ENCODE measurements at places on chromosomes 2 and 18.

GRCh38 chr2:207975921-207976320 is 49.4 kb downstream of the PLEKHM3 start:
- DNase-seq, result no peak

DNA sequence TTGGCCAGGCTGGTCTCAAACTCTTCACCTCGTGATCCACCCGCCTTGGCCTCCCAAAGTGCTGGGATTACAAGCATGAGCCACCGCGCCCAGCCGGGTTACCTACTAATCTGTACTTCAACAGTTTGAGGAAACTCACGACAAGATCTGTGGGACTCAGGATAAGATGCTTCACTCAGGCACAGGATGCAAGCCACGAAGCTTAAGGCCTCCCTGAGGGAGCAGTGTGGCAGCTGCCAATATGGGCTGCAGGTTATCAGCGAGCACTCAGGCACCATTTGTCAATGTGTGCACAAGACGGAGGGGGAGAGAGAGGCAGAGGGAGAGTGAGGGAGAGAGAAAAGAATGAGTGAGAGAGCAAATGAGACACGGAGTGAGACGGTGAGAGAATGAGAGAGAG is 173.6 kb upstream of the RAB6C start:
- DNase-seq, result no peak

GRCh38 chr2:141554810-141555209 is 576.0 kb downstream of the LRP1B start:
- no peak for DNase-seq

- DNase-seq, result peak; percentile 87
Observed at GRCh38 chr2:45452866-45453265, 158.2 kb downstream of the SRBD1 start.

GRCh38 chr2:179682756-179683155 is 178.7 kb downstream of the ZNF385B start:
- DNase-seq, result no peak

- DNase-seq, result no peak
Observed at GRCh38 chr18:79615091-79615490, 64.5 kb upstream of the CTDP1 start.

DNA sequence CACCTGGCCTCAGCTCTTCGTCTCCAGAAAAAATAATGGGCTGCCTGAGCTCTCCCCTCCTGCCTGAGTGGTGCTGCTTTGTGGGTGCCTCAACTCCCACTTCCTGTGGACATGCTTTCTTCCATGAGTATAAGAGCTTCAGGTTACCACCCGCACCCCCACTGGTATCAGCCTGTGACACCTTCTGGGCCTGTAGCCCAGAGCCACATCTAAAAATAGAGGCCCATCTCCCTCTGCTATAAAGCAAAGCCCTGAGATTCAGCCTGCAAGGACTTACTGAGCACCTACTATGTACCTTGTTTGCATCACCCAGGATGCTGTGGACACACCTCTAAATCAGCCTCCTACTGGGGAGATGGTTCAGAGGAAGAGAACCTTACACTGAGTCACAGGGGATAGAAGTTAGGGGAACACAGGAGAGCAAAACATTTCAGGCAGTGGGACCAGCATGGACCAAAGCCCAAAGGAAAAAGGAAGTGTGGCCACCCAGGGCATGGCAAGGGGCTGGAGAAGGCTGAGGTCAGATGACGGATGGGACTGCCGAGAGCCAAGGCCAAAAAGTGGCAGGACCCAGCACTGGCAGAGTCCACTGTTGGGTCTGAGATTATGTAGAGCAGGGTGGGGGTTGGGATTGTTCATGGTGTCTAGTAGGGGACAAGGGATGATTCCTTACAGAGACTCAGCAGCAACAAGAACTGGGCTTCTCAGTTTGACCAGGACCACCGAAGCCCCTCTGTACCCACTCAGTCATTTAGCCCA is 123.7 kb upstream of the PPP1CB start:
- no peak for DNase-seq

DNA sequence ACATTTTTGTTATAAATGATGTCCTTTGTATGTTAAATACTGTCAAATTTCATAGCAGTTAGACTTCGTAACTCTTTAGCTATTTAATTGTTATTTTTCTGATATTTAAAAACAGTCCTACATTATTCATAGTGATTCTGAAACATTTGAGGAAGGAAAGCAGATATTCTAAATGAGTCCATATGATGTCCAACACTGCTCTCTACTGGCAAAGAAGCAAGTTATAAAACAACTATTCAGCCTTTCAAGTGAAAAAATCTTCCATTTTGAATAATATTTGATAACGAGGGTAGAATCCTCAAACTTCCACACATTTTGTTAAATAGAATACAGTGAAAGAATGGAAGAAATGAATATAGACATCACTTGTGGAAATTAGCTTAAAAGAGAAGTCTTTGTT is 220.8 kb downstream of the GULP1 start:
- no peak for DNase-seq

DNA sequence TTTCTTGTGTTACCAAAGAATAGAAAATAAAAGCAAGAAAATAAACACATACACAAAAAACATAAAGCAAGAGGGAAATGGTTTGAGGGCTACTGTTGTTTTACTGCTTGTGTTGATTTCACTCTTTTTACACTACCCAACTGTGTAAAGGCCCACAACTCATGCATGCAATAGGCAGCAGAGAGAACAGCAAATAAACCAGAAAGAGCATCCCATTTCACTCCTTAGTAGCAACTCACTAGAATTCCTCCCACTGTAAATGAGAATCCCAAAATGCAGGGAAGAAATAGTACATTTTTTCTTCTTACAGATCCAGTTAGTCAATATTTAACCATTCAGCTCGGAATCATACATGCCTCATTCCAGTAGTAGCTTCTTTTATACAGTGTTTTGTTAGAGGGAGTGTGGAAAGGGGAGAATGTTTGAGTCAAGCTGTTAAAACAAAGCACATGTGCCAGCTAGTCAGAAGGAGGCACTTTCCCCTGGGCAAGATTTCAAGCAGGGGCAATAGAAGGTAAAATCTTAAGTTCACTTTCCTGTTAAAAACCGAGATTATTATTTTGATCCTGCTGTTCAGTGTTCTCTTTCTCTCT is 147.2 kb upstream of the FAM98A start:
- no peak for DNase-seq

DNA sequence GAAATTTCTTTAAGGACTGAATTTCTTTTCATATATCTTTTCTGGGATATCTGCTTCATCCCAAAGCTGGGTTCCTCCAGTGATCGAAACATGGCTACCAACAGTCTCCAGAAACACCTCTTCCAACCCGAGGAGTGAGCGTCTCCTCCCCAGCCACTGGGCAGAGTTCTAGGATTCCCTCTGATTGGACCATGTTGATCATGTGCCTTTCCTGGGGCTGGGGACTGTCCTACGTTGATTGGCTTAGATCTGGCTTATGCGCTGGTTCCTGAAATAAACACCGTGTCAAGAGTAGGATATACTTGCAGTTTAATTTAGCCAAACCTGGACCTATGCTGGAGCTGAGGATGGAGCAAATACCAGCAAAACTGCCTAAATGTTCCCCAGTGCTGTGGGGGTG is 55.5 kb upstream of the SLC16A14 start:
- no peak for DNase-seq

GRCh38 chr2:42928161-42928691 is 135.8 kb upstream of the HAAO start:
- no peak for DNase-seq

DNA sequence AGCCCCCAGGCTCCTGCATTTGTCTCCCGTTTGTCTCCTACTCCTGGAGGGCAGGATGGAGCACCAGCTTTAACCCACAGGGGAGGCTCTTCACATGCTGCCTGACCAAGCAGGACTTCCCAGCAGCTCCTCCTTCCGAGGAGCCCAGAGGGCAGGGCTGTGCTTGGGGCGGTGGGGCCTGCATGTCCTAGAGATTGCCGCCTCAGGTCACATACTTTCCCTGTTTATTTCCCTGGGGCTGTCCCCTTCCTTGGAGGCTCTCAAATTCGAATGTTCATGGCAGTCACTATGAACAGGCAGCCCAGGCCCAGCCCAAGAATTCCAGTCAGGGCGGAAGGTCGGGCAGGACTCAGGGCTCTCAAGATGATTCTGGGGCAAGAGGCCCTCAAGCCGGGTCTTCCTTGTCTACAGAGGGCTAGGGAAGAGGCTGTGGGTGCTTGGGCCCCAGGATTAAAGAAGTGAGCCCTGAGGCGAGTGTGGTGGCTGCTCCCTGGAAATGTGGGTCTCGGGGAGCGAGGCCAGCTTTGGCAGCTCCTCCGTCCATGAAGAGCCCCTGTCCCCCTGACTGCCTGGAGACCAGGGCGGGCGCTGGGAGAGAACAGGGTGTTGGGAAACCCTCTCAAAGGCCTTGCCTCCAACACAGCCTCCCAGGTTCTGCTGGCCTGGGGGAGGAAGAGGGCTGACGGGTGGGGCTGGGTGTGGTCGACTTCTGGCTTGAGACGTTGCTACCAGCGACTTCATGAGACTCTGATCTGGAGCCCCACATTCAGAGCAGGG is 48.9 kb upstream of the HPCAL1 start:
- no peak for DNase-seq

- DNase-seq, result no peak
Observed at GRCh38 chr2:65746931-65747675, 314.7 kb upstream of the SPRED2 start.

- no peak for DNase-seq
Observed at GRCh38 chr2:17171446-17172049, 346.7 kb downstream of the RAD51AP2 start.

DNA sequence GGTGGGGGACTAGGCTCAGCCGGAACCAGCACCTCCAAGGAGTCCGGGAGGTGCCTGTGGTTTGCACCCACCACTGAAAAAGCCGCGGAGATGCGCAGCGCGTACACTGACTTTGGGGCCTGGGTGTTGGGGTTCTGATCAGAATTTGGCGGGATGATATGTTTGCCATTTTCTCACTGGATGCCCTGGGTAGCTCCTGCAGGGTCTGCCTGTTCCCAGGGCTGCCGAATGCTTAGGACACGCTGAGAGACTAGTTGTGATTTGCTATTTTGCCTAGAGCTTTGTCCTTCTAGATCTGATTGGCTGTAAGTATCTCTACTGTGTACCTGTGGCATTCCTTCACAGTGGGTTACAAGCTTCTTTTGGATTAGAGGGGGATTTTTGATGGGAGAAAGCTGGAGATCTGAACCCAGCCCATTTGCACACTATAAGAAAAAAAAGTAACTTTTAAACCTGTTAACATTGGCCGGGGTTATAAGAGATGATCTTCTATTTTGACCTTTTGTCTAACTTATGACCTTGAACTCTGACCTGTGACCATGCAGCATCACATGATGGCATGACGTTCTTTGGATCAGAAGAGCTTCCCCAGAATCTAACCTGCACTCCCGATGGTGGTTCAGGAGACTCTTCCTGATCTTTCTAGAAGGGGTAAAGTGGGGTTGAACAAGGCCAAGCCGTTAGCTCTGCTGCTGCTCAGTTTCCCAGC is 1.6 kb downstream of the KCNE4 start:
- no peak for DNase-seq

DNA sequence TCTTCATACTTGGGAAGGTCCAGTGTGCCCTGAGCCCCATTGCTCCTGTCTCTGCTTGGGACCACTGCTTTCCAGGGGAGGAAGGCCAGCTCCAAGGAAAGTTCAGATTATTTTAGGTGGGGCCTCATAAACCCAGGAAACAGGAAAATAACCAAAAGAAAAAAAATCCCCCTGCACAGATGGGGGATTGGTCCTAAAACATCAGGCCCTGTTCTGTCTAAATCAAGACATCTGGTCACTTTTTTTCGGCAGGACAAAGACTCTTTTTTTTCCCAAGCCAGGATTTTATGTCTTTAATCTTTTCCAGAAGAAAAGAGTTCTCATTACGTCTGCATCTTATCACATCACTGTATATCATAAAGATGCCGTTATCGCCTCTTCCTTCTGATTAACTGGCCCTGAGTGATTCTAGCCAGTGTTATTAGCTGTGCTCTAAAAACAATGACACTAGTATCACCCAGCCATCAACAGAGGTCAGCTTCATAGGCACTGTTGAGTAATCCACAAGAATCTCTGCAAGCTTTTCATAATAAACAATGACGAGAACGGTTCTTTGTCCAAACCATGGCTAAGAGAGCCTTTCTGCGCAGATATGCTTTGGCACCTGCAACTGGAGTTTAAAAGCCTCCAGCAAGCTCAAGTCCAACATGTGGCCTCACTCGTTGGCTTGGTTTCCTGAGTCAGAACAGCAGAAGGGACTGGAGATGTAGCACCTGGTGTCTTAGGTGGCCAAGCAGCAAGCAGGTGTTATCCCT is 138.2 kb downstream of the VAPA start:
- peak; percentile 83 for DNase-seq

- no peak for DNase-seq
Observed at GRCh38 chr2:61420991-61421544, 49.8 kb downstream of the USP34 start.

DNA sequence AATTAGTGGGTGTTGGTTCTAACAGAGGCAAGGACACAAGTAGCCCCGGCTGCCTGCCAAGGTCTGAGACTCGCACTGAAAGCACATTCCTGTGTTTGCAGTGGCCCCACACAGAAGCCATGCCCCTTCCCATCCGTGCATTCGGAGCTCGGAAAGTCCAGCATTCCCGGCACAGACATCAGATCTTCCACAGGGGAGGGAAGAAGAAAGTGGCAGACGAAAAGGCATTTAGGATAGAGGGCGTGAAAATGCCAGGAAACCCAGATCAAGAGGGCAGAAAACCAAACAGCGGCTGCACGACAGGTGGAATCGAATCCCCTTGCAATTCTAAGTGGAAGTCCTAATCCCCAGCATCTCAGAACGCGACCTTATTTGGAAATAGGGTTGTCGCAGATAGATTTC is 105.5 kb upstream of the ASB18 start:
- DNase-seq, result no peak

DNA sequence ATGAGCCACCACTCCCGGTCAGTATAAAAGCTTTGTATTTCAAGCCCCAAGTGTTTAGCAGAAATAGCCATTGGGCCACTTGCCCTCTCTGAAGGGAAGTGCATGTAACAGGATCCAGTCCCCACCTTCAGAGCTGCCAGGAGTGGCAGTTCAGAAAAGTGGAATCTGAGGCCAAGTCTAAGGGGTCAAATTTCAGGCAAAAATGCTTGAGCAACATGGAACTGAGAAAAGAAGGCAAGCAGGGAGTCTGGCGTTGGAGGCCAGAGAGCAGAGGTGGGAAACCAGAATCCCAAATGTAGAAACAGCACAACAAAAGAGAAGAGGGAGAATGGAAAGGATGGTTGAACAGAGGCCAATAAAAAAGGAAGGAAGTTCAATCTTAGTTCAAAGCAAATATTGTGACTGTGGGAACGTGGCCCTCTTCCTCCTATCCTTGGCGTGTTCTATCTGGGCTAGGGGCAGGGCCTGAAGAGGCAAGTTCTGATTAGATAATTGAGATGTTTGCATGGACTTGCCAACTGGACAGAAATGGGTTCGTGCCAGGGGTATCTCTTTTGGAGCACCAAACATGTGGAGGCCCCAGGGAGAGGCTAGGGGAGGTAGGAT is 102.2 kb downstream of the AP1S3 start:
- DNase-seq, result no peak

DNA sequence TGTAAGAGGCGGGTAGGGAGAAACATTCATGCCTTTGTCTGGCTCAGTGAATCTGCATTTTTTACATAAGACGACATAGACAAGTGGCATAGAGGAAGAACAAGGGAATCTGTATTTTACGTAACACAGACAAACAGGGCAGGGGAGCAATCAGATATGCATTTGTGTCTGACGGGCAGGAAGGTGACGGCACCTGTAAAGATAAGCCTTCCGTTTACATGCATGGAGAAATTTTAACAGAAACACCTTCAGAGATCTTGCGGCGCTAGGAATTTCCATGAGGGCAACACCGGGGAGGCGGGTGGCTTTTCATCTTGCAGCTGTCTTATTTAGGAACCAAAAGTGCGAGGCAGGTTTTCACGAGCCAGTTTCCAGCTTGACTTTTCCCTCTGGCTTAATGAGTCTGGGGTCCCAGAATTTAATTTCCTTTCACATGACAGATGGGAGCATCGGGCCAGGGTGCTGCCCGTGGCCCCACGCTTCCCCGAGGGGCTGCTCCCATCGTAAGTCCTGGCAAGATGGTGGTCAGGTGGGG is 42.6 kb downstream of the RTP5 start:
- no peak for DNase-seq

All from GM04503 (cell line).